ENCODE measurements at places on chromosomes 13 and 19. TPM values are rescaled to one million over a fixed set of nuclear protein-coding genes. Genes with fewer than 3 reads are reported as not detected.

The C19orf67 gene
- total RNA-seq = not detected

The DLEU7 gene
- total RNA-seq = not detected

The CUL4A gene
- total RNA-seq = 82.4 TPM

The KLK5 gene
- total RNA-seq = 59.0 TPM

The SELENOV gene
- total RNA-seq = not detected

The ZNF296 gene
- total RNA-seq = 0.52 TPM

The BAX gene
- 44.8 TPM for total RNA-seq

The COL5A3 gene
- 0.12 TPM for total RNA-seq

The TBC1D4 gene
- total RNA-seq = 22.3 TPM
